ENCODE measurements at places on chromosomes 6 and 20. TPM values are rescaled to one million over a fixed set of nuclear protein-coding genes. Genes with fewer than 3 reads are reported as not detected.
A peak's percentile ranks its signal among the peaks of the same experiment; 100 is the strongest.

- H3K36me3 ChIP-seq, result peaks cover 44% of the 10 kb centered on the region
- H3K4me1 ChIP-seq, result peaks cover 6% of the 10 kb centered on the region
- DNase-seq, result no peak
- H3K27me3 ChIP-seq, result no peaks in the 10 kb centered on the region
- no peak overlapping the region for H3K27ac ChIP-seq
- no peak overlapping the region for H3K4me3 ChIP-seq
Measured at GRCh38 chr6:96554558-96554957, 8.4 kb upstream of the FHL5 start.

- DNase-seq, result no peak
- no peaks in the 10 kb centered on the region for H3K27me3 ChIP-seq
- peaks cover 6% of the 10 kb centered on the region for H3K4me1 ChIP-seq
- H3K27ac ChIP-seq, result no peak overlapping the region
- H3K4me3 ChIP-seq, result no peak overlapping the region
- no peaks in the 10 kb centered on the region for H3K36me3 ChIP-seq
Measured at GRCh38 chr20:43761386-43762340, 34.9 kb upstream of the GTSF1L start.

Gene LIN28B
- total RNA-seq, result not detected

GRCh38 chr6:13425943-13426931, 61.2 kb downstream of the GFOD1 start:
- peak; percentile 22 for DNase-seq
- no peak overlapping the region for H3K4me3 ChIP-seq
- no peaks in the 10 kb centered on the region for H3K27me3 ChIP-seq
- H3K27ac ChIP-seq, result no peak overlapping the region
- H3K4me1 ChIP-seq, result peaks cover 54% of the 10 kb centered on the region

DNA sequence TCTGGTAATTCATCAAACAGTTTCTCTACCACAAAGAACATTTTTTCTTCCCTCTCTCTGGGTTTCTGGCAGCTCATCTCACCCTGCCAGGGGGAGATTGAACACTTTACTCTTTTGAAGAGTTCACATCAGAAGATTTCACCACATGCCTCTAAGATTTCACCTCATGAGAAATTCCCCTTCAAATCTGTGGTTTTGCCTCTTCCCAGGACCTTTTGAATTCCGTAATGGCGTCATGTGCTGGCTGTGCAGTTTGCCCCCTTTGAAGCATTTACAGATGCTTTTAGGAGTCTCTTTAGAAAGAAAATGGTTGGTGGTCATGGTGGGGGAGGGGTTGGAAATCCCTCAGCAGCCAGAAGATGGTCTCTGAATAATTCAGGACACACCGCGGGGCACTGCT, 486.1 kb downstream of the QKI start:
- H3K4me1 ChIP-seq, result no peaks in the 10 kb centered on the region
- no peaks in the 10 kb centered on the region for H3K27me3 ChIP-seq
- no peak for DNase-seq
- no peak overlapping the region for H3K4me3 ChIP-seq
- no peaks in the 10 kb centered on the region for H3K36me3 ChIP-seq

Gene FOXC1
- total RNA-seq, result not detected

- H3K4me1 ChIP-seq, result no peaks in the 10 kb centered on the region
- H3K27ac ChIP-seq, result no peak overlapping the region
- DNase-seq, result no peak
- no peak overlapping the region for H3K4me3 ChIP-seq
- peaks cover 20% of the 10 kb centered on the region for H3K27me3 ChIP-seq
Measured at GRCh38 chr6:1412901-1413300, 23.5 kb downstream of the FOXF2 start.

GRCh38 chr6:14108571-14109410, 8.8 kb upstream of the CD83 start:
- H3K36me3 ChIP-seq, result no peaks in the 10 kb centered on the region
- peak; percentile 52 for DNase-seq
- H3K27ac ChIP-seq, result peak overlapping the region; percentile 78
- H3K4me1 ChIP-seq, result peaks cover 31% of the 10 kb centered on the region
- peak overlapping the region; percentile 30 for H3K4me3 ChIP-seq

Gene FILIP1
- total RNA-seq, result not detected

Gene COL10A1
- not detected for total RNA-seq

GRCh38 chr20:42313704-42314103, 695.5 kb upstream of the CHD6 start:
- H3K36me3 ChIP-seq, result no peaks in the 10 kb centered on the region
- no peak overlapping the region for H3K4me3 ChIP-seq
- H3K27me3 ChIP-seq, result no peaks in the 10 kb centered on the region

- DNase-seq, result no peak
- no peaks in the 10 kb centered on the region for H3K4me1 ChIP-seq
- no peak overlapping the region for H3K27ac ChIP-seq
- H3K36me3 ChIP-seq, result no peaks in the 10 kb centered on the region
- H3K27me3 ChIP-seq, result peaks cover 4% of the 10 kb centered on the region
Measured at GRCh38 chr6:163198396-163198795, 216.1 kb upstream of the QKI start.

- no peak overlapping the region for H3K27ac ChIP-seq
- no peaks in the 10 kb centered on the region for H3K36me3 ChIP-seq
- no peak for DNase-seq
- H3K27me3 ChIP-seq, result peaks cover 3% of the 10 kb centered on the region
- H3K4me1 ChIP-seq, result no peaks in the 10 kb centered on the region
- no peak overlapping the region for H3K4me3 ChIP-seq
Measured at GRCh38 chr6:122709922-122710512, 69.5 kb upstream of the FABP7 start.

DNA sequence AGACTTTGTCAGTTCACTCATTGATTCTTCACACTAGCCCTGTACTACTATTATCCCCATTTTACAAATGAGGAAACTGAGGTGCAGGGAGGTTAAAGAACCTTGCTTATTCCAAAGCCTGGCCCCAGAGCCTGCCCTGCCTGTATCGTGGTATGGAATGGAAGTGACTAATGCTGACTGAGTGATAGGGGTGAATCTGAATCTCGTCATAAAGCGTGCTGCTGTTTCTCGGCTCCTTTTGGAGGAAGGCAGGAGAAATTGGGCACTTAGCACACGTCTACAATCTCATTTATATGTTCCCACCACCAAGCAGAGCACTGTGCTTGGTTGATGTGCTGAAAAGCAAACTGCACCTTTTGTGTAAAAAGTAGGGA, 17.1 kb downstream of the GFRA4 start:
- no peaks in the 10 kb centered on the region for H3K27me3 ChIP-seq
- no peak for DNase-seq
- H3K4me3 ChIP-seq, result no peak overlapping the region
- no peaks in the 10 kb centered on the region for H3K4me1 ChIP-seq
- no peak overlapping the region for H3K27ac ChIP-seq

DNA sequence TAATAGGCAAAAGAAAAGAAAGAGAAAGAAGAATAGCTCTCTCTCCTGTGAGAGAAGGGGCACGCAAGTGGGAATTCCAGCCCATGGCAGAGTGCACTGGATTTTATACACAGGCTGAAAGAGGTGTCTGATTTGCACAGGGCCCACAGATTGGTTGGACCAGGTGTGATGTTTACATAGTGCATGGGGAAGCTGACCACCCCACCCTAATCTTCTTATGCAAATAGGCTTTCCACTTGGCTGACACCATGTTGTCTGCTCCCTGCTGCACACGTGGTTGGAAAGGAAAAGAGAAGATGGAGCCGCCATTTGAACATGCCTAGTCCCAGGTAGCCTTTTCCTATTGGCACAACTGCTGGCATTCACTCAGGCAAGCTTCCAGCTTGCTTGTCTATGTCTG, 20.2 kb downstream of the MICA start:
- no peaks in the 10 kb centered on the region for H3K36me3 ChIP-seq
- H3K4me3 ChIP-seq, result no peak overlapping the region
- DNase-seq, result no peak
- no peaks in the 10 kb centered on the region for H3K4me1 ChIP-seq
- H3K27me3 ChIP-seq, result no peaks in the 10 kb centered on the region
- no peak overlapping the region for H3K27ac ChIP-seq

- peaks cover 42% of the 10 kb centered on the region for H3K27me3 ChIP-seq
- no peak for DNase-seq
- no peaks in the 10 kb centered on the region for H3K36me3 ChIP-seq
- no peak overlapping the region for H3K4me3 ChIP-seq
- peaks cover 4% of the 10 kb centered on the region for H3K4me1 ChIP-seq
Measured at GRCh38 chr20:25072226-25072811, 9.6 kb downstream of the VSX1 start.

Gene SRSF12
- total RNA-seq, result 0.15 TPM

GRCh38 chr6:11458509-11458908, 79.0 kb upstream of the TMEM170B start:
- no peak overlapping the region for H3K27ac ChIP-seq
- H3K4me3 ChIP-seq, result no peak overlapping the region
- no peak for DNase-seq
- H3K27me3 ChIP-seq, result peaks cover 5% of the 10 kb centered on the region
- H3K4me1 ChIP-seq, result peaks cover 43% of the 10 kb centered on the region
